ENCODE measurements at places on chromosomes 1 and 21. TPM values are rescaled to one million over a fixed set of nuclear protein-coding genes. Genes with fewer than 3 reads are reported as not detected.
A peak's percentile ranks its signal among the peaks of the same experiment; 100 is the strongest.

- DNase-seq: no peak
These were observed 9.4 kb upstream of the UBR4 start for GRCh38 chr1:19219451-19219850.

GRCh38 chr1:112011202-112011601, 21.7 kb upstream of the KCND3 start:
- peak; percentile 67 for DNase-seq

DNA sequence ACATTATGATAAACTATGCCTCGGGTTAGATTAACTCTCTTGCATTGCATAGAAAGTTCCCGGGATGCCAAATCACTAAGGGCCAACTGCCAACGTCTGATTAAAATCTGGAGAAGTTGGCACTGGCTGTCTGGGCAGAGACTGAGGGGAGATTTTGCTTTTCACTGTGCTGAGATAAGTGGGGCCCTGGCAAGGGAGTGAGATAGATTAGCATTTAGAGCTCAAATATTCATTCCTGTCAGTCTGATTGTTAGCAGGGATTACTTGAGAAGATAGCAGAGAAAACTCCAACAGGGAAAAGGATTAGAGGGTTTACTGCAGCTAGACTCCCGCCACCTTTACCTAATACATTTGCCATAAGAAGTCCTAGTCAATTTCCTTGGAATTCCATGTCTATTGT, 714.1 kb upstream of the CHRM3 start:
- peak; percentile 62 for DNase-seq

Gene ELAVL4
- total RNA-seq: not detected

Gene FAM110D
- not detected for total RNA-seq

All from fibroblast of the aortic adventitia (primary cell).